Brain (organoid and tissue), 16 donors: ENCODE measurements at places on chromosomes 2 and 18.
A peak's percentile ranks its signal among the peaks of the same experiment; 100 is the strongest.

DNA sequence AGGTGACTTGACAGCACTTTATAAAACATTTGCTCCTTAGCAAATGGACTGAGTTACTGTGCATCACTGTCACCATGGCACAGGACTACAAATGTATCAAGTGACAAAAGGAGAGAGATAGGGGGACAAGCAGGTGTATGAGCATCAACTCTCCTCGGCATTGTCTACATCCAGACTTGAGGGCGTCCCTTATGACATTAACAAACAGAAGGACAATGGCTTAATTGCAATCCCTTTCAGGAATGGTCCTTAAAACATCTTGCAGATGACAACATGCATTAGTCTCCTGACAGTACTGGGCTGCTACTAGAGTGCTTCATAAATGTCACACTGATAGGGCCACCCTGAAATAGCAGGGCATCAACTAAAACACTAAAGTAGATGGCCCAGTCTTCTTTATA, 198.8 kb downstream of the PDE1A start:
- no peak for DNase-seq

- peak; percentile 52 for DNase-seq
Observed at GRCh38 chr2:94871226-94872087, at the start of gene TEKT4. Gene TEKT4 (plus strand): TSS chr2:94871430. CDS start chr2:94871580, 150 bp downstream.

DNA sequence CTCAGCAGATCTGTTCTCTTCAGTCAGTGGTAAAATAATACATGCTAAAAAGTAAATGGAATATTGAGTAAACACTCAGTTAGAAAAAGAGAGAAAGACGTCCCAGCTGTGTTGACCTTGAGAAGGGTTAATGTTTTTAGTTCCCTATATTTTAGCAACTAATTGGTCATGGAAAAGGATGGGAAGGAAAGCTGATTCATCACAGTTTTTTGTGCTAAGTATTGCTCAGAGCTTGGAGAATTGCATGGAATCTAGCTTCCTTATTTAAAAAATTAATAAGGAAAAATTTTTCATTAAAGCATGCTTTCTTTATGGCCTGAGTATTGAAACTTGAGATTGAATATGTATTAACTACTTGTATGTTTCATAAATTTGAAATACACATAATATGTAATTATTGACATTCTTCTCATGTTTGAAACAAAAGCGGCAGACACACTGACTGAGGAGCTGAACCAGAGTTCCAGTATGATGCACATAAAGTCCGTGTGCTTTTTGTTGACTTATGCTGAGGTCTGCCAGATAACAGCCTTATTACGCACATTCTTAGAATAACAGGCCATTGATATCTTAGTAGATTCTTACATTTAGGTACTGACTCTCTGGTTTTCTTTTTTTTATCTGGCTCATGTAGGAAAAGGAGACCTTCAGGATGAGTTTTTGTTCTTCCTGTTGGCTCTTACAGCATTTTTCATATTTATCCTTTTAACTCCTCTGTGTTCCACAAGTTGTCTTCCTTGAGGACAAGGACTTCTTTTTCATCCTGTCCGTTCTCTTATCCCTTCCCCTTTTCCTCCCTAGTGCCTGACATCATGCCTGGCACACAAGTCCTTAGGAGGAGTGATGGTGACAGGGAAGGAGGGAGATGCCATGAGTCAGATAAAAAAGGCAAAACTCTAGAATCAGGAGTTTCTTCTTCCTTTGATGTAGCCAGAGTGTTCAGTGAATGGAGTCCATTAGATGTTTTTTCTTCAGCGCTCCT, 194.1 kb downstream of the PTPRM start:
- no peak for DNase-seq

DNA sequence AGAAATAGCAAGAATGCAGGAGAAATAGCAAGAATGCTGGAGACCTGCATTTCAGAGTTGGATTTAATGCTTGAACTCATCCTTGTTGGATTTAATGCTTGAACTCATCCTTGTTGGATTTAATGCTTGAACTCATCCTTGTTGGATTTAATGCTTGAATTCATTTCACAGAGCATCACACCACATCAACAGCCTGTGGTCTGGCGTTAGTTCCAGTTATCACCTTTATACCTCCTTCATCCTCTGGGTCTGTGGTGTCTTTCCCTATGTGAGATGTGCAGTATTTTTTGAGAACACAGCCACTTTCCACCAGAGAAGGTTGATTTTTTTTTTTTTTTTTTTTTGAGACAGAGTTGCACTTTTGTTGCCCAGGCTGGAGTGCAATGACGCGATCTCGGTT, 546.4 kb upstream of the SOX11 start:
- no peak for DNase-seq

DNA sequence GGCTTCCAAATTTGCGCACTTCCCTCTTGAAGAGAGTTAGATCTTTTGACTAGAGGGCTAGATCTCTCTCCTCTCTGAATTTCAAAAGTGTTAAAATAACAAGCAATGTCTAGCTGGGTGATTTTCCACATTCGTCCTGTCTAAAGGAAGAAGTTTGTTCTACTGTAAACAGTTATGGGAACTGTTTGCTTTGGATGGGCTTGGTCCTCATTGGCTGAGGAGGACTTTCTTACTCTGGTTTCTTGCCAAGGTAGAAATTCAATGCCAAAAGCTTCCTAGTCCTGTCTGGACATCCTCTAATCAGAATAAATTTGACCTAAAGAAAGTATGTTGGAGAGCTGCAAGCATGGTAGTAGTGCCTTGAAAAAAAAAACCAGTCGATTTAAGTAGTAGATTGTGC, 47.4 kb upstream of the RAPH1 start:
- DNase-seq, result no peak

GRCh38 chr18:9353596-9353995, 19.0 kb downstream of the TWSG1 start:
- DNase-seq, result no peak

DNA sequence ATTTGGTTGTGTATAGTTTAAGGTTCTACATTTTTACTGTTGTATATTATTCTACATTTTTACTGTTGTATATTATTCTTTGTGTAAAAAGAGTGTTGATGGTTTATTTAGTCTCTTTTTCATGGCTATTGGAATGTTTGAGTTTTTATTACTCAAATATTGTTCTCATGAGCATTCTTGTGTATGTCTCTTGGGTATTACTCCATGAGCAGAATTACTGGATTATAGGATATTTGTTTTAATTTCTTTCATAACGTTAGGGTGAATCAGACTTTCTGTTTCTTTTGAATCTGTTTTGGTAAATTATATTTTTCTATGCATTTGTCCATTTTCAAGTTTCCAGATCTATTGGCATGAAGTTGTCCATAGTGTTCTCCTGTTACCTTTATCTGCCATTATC, 111.6 kb downstream of the DYNAP start:
- no peak for DNase-seq

- no peak for DNase-seq
Observed at GRCh38 chr2:173404841-173405750, 50.4 kb downstream of the CDCA7 start.

DNA sequence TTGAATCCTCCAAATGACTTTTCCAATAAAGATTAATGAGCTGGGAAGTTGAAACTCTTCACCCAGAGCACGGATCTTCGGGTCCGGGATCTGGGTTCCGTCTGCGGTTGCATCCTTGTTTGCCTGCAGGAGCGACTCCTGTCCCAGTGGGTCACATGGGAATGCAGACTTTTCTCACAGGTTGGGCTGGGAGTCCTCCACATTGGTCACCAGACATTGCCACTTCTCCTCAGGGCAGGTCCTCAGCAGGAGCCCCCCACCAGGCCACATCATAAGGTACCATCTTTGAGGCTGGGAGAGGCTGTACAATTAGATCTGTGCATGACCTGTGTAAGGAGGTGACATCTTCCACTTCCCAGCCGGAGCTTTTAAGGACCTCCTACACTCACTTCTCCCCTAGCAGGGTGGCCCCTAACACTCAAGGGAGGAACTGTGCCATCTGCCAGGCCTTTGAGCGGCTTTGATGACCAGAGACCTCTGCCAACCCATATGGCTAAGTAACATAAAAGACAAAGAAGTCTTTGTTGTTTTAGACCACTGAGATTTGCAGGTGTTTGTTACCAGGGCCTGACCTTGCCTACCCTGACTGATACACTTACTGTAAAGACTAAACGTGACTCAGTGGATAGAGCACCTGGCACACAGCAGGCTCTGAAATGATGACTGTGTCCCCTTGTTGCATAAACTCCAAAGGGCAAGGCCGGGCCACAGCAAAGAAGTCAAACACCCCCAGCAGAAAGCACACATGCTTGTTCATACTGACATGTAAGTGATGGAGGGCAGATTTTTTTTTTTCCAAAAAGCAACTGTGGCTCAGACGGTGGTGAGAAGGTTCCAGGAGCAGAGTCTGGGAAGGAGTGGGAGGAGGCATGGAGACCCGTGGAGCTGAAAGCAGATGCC, 7.9 kb upstream of the TEX51 start:
- DNase-seq, result no peak

GRCh38 chr2:237888389-237888788, 29.0 kb downstream of the RAMP1 start:
- DNase-seq, result no peak
